Stimulated activated CD8-positive, alpha-beta memory T cell treated with anti-CD3 and anti-CD28 coated beads, Interleukin-2, amount 100 ng/mL, for 1 hour (primary cell): ENCODE measurements at places on chromosomes 6 and 20.
A peak's percentile ranks its signal among the peaks of the same experiment; 100 is the strongest.

- DNase-seq = no peak
Observed at GRCh38 chr6:155079985-155080452, 84.9 kb downstream of the TIAM2 start.

DNA sequence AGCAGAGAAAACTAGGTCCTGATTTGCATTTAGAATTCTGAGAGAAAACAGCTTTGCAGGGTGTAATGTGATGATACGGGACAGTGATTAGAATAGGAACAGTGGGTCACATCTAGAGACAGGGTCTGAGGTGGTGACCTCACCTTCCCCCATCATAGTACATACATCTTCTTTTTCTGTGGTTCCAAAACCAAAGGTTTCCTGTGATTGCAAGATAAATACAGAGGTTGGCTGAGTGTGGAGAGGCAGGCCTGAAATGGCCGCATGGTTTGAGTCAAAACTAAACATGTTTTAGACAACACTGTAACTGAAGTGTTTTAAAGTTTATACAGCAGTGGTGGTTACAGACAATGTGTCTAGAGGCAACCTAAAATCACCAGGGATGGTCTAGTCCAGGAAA is 10.4 kb upstream of the NT5DC1 start:
- no peak for DNase-seq

GRCh38 chr6:20028562-20028961 is 183.7 kb downstream of the MBOAT1 start:
- no peak for DNase-seq

DNA sequence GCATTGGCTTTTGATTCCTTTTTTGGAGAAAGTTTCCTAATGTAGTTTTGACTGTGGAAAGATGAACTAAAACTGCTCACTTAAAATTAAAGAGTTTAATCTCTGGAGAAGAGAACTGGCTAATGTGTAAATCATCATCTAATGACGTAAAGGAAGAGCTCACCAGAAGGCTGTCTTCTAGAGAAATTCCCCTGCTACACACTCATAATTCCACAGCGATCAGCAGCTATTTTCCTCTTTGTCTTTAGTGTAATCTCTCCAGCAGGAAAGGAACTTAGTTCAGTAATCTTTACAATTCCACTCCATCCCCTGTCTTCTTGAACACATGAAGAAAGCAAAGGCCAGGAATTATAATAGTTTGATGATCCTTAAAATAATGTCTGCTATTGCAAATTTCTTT is 15.8 kb downstream of the SPTLC3 start:
- DNase-seq = no peak

DNA sequence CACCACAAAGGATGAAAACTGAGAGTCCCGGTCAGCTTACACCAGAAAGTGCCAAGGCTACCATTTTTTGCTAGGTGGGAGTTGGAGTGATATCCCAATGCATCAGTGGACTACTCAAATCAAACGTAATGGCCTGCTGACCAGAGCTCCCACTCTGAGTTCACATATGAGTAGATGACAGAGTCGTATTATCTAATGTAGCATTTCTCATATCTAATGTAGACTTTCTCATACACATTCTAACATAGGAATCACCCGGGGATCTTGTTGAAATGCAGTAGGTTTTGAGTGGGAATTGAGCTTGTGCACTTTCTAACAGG is 38.4 kb upstream of the FUCA2 start:
- DNase-seq = no peak

DNA sequence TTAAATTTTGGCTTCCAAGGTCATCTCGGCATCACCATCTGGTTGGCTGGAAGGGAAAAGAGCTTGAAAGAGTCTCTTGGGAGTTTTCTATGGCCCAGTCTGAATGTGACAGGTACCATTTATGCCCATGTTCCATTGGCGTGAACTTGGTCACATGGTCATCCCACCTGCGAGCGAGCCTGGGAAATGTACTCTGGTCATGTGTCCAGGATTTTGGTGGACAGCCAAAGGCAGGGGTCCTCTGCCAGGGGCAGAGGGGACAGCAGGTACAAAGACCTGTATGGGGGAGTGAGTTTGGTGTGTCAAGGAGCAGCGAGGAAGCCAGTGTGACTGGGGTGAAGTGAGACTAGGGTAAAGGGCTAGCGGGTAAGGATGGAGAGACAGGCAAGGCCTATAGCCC is 112.6 kb downstream of the CDC5L start:
- DNase-seq = no peak

GRCh38 chr6:111242452-111242851 is 155.1 kb downstream of the SLC16A10 start:
- DNase-seq = no peak

DNA sequence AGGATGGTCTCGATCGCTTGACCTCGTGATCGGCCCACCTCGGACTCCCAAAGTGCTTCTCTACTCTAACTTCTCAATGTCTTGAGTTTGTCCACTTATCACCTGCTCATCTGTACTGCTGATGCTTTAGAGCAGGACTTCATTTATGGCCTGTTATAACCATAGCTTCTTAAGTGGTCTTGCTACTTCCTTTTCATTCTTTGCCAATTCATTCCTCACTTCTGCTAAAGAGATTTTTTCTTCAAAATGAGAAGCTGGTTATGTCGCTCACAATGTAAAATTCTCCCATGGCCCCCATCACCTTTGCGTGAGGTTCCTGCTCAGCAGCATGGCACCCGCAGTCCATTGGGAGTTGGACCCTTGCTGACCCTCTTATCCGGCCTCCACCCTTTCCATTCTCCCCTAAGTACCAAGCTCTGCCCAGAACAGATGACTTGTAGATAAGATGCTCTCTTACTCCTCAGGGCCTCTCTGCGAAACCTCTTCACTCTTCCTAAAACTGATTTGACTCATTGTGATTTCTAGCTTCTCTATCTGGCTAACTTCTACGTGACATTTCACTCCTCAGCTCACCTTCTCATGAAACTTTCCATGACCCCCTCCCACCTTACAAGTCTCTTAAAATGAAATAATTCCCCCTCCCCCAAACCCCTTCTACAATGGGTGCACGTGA is 13.9 kb upstream of the CD164 start:
- no peak for DNase-seq

- DNase-seq = no peak
Observed at GRCh38 chr6:30790724-30791383, 46.5 kb upstream of the IER3 start.

- no peak for DNase-seq
Observed at GRCh38 chr6:111846066-111846465, 27.2 kb downstream of the FYN start.

GRCh38 chr6:4740032-4740431 is 36.2 kb upstream of the CDYL start:
- DNase-seq = no peak

DNA sequence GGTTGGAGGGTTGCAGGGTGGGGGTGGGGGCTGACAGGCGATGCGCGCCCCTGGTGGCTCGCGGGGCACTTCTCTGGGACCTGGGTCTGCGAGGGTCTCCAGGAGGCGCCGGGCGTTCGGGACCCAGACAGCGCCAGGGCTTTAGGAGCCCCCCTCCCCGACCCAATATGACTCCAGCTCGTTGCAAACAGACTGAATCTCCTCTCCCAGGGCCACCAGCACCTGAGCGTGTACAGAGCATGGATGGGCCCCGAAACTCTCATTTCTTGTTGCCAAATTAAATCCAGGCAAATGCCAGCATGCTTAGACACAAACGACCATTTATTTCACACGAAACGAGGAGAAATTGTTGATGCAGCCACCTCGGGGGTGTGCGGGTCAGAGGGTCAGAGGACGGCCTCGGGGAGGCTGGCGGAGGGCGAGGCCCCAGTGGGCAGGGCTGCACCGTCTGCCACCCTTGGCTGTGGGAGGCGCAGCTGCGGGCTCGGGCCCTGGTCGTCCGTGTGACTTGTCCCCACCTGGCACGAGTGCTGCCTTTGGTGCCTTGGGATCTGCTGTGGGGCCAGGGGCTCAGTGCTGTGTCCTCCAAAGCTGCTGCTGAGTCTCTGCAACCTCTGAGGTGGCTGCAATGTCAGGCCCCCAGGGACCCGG is 20.9 kb upstream of the GATA5 start:
- DNase-seq = no peak

GRCh38 chr6:112033791-112034615 is 19.9 kb upstream of the CCN6 start:
- no peak for DNase-seq

DNA sequence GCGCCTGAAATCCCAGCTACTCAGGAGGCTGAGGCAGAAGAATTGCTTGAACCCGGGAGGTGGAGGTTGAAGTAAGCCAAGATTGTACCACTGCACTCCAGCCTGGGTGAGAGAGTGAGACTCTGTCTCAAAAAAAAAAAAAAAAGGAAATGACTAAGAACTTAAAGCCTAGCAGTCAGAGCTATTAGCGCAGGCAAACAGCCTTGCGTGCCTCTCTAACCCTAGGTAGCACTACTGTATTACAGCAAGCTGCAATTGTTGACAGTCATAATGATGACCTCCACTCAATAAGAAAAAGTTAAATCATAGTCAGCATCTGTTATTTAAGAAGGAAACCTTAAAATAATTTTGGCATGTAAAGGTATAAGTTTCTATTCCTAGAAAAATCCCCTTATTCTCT is 14.4 kb downstream of the GSS start:
- DNase-seq = no peak

- DNase-seq = no peak
Observed at GRCh38 chr6:51112731-51113130, 294.1 kb downstream of the TFAP2B start.

DNA sequence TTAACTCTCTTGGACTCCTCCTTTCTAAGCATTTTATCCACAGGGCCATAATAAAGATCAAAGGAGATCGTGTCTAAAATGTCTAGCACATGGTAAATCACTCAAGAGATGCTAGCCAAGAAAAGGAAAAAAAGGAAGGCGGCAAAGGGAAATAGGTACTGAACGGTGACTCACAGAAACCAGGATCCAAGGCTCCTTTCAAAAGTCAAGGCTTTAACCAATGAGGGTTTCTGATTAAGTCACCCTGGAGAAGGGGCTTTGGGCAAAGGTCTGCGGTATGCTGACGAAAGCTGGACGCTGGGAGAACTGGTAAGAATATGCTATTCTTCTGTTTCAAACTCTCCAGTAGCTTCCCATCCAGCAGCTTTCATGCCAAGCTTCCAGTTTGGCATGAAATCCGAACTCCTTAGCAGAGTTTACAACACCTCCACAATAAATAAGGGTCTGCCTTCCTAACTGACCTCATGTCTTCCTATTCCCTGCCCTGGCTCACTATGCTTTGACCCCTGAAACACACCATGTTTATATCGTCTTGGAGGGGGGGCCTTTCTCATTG is 1.0 kb downstream of the TOMM34 start:
- no peak for DNase-seq

DNA sequence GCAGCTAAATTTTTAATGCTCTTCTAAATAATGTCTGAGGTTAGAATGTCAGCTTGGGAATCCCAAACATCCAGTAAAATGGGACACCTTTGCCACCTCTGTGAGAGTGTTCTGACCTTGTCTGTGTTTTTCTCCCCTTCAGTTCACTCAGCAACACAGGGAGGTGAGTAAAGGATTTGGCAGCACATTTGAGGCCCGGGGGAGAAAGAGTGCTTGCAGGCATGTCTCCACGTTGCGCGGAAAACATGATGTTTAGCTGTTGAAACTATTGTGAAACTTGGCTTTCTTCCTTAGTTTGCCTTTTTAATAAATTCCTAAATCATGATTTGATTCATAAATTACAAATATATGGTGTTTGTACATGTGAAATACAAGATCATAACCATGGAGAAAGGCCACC is 707.8 kb upstream of the FLRT3 start:
- no peak for DNase-seq

GRCh38 chr20:32569380-32570305 is 15.5 kb downstream of the NOL4L start:
- no peak for DNase-seq

DNA sequence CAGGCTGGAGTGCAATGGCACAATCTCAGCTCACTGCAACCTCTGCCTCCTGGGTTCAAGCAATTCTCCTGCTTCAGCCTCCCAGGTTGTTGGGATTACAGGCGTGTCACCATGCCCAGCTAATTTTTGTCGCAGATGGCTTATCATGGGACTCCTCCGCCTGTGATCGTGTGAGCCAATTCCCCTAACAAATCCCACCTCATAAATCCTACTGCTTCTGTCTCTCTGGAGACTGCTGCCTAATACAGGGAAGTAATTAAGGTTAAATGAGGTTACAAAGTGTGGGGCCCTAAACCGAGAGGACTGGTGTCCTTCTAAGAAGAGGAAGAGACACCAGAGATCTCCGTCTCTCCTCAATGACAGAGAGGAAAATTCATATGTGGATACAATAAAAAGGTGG is 52.0 kb downstream of the TRPC4AP start:
- no peak for DNase-seq

DNA sequence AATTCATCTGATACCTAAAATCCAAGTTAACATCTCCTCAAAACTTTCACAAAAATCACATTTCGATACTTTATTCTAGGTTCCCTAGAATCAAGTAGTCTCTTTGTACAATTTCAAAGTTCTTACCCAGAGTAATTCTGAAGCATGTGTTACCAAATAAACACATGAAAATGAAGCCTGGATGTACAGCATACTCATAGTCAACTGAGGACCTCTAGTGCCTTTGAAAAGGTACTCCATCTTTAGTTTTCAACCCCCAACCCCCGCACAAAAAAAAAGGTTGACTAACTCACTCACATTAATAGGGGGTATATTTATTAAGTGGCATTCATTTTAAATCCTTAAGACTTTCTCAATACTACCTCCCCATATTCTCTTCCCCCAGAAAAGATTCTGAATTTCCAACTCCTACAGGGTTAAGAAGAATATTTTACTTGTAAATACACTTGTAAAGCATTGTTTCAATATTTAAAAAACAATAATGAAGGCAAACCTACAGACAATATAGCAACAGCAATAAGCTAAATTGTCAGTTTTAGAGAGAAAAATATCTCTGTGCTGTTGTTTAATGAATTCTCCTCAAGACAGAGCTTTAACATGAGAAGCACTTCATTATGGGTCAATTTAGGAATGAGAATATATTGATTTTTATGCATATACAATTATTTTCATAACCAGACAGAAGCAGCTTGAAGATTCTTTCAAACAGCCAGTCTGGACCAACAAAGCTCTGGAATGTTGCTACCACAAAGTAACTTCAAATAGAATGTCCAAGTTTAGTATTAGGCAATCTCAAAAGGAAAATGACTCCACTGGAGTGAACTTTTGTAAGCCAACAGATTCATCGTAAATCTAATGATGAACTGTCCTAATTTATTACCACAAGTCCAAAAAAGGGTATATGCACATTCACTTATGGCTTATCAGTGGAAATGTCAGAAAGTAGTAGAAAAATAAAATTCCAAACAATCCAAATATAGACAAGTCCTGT is 3.3 kb downstream of the PLN start:
- no peak for DNase-seq

- DNase-seq = peak; percentile 14
Observed at GRCh38 chr6:73585566-73586415, 65.0 kb upstream of the EEF1A1 start.
